HFFc6 (cell line): ENCODE measurements at places on chromosomes 16 and 17. TPM values are rescaled to one million over a fixed set of nuclear protein-coding genes. Genes with fewer than 3 reads are reported as not detected.

DNA sequence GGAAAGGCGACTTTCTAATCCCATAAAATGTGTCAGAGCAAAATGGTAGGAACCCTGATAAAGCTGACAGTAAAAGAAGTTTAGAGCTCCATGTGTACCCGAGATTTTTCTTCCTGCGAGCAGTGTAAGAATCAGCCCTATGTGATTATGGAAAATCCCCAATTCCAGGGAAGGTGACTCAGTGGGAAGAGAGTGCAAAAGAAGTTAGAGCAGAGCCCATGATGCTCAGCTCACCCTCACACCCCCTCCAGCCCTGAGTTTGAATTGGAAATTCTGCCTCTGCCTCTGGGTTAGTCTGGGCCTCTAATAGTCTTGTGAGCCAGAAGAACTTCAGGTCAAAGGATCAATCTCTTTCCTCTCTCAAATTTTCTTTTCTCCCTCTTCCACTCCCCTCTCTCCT is 12.5 kb downstream of the C17orf78 start:
- DNase-seq, result peak; percentile 16

The SPNS3 gene
- not detected in 3 replicates for total RNA-seq

GRCh38 chr16:87976665-87977064 is 25.4 kb downstream of the BANP start:
- DNase-seq, result no peak

The IST1 gene
- 120 to 139 TPM (median 130 TPM) in 3 replicates for total RNA-seq

GRCh38 chr16:73504591-73505575 is 457.0 kb upstream of the ZFHX3 start:
- no peak for DNase-seq

The ACLY gene
- 267 and 285 TPM in 2 replicates for total RNA-seq

The MMP2 gene
- 495 to 561 TPM (median 512 TPM) in 3 replicates for total RNA-seq

The PRKCB gene
- total RNA-seq, result not detected in 3 replicates

The MRPL27 gene
- 70.0 to 86.5 TPM (median 75.0 TPM) in 3 replicates for total RNA-seq

DNA sequence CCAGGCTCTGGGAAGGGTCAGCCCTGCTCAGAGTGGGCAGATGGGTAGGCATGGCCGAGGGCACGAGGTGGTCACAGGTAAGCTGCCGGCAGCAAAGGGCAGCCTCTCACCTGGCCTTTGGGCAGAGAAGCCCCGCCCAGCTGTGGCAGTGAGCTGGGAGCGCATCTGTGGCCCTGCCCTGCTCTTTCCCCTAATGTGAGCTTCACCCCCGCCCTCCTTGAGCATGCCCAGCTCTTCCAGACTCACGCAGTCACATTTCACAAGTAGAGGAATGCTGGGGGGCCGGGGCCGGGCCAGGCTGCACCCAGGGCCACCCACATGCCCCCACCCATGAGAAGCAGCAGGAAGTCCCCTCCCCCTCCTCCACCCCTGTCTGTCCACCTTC is 40.7 kb upstream of the SLC38A10 start:
- no peak for DNase-seq

- DNase-seq, result peak; percentile 38
Measured at GRCh38 chr16:66588981-66589713, 9.9 kb downstream of the CMTM2 start.

DNA sequence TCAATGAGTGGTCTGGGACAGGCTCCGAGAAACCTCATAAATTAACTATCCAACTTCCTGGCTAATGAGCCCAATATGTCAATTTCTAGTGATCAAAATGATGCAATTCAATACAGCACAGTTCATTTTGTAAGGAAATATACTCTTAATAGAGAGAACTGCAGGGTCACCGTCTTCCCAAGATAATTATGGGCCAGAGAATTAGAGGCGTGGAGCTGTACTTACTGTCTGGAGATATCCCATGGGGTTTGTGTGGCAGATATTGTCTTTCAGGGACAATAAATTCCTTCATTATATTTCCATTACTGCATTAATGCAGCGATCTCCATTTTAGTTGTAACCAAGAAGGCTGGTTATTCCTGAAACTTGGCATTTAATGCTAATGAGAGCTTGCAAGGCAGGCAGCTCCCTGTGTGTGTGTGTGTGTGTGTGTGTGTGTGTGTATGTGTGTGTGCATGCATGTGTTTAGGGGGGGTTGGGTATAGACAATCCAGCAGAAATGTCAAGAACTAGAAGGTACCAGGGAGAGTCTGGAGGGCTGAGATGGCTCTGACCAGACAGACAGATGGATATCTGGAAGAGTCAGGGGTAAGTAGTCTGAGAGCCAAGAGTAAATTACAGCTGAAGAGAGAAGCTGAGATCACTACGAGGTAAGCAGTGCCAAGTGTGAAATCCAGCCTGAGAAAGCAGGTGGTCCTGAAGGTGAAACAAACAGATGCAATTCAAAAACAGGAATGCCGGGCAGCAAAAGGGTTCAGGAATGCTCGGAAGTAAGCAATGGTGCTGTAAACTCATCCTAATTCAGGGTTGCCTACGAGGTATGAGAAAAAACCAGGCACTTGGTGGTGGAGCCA is 393.0 kb downstream of the CA10 start:
- DNase-seq, result no peak

DNA sequence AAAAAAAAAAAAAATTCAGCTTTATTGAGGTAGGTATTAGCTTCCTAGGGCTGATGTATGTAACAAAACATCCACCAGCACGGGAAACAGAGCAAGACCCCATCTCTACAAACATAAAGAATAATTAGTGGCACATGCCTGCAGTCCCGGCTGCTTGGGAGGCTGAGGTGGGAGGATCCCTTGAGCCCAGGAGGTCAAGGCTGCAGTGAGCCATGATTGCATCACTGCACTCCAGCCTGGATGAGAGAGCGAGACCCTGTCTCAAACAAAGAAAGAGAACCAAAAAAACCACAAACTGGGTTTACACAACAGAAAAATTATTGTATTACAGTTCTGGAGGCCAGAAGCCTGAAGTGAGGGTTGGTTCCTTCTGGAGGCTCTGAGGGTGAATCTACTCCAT is 4.0 kb upstream of the MMP25 start:
- DNase-seq, result no peak

GRCh38 chr17:42817866-42818265 is 6.2 kb downstream of the BECN1 start:
- peak; percentile 75 for DNase-seq

The XYLT1 gene
- 25.9 to 41.7 TPM (median 27.1 TPM) in 3 replicates for total RNA-seq

DNA sequence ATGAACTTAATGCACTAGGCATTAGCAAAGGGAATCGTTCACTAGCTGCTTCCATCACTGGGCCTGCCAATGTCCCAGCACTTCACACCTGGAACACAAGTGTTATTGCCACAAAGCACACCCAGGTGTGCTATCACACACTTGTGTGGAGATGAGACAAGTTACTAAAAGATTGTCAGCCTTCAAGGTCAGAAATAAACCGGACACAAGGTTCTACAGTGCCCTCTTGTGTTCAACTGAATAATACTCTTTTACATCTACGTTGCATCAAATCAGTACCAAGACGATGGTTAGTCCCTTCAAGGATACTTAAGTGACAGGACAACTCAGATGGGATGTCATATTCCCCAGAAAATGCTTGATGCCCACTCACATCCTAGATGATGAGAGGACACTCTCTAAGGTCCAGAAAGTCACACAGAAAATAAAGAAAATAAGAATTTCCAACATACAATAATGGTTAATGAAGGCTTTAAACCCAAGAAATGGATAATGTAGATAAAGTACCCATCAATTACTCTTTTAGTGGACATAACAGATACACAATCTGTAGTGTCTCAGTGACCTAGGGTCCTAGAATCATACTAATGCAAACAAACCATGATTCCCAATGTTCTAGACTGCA is 16.4 kb upstream of the GLG1 start:
- peak; percentile 39 for DNase-seq

- no peak for DNase-seq
Measured at GRCh38 chr17:74729368-74729767, 7.7 kb upstream of the RAB37 start.

DNA sequence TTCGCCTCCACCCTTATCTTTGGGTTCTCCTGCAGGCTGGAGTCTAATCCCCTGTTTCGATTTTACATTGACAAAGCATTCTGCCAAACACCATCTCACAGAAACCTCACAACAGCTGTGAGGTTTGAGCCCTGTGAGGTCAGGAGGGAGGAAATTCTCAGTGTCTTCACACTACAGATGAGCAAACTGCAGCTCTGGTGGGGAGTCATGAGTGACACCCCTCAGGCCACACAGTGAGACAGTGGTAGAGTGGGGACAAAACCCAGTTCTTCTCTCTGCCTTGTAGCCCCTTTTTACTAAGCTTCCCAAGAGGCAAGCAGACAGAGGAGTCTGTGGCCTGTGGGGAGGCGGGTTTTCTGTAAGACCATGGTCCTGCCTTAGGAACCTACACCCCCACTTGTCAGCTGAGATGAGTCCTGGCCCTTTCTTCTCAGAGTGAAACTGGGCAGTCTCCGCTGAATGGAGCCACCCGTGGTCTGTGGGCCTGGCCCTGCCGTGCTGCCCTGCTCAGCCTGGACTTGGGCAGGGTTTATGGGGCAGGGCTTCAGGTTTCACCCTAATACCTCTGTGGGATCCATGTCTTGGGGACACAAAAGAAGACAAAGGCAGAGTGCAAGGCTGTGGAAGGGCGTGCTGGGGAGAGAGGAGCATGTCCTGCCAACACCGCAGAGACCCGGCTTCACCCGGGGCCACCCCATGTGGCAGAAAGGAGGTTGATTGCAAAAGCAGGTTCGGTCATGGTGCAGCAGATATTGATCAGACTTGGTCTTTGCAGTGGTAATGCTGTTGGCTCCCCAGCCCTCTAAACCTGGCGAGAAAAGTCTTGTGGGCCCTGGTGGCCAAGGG is 59.0 kb downstream of the ABR start:
- DNase-seq, result no peak

GRCh38 chr16:85004587-85005205 is 6.6 kb downstream of the ZDHHC7 start:
- peak; percentile 85 for DNase-seq

The HES7 gene
- total RNA-seq, result 0.24 to 0.99 TPM (median 0.50 TPM) in 3 replicates

The CACNA1H gene
- total RNA-seq, result 0.05 to 0.08 TPM in 2 of 3 replicates, not detected in the other

DNA sequence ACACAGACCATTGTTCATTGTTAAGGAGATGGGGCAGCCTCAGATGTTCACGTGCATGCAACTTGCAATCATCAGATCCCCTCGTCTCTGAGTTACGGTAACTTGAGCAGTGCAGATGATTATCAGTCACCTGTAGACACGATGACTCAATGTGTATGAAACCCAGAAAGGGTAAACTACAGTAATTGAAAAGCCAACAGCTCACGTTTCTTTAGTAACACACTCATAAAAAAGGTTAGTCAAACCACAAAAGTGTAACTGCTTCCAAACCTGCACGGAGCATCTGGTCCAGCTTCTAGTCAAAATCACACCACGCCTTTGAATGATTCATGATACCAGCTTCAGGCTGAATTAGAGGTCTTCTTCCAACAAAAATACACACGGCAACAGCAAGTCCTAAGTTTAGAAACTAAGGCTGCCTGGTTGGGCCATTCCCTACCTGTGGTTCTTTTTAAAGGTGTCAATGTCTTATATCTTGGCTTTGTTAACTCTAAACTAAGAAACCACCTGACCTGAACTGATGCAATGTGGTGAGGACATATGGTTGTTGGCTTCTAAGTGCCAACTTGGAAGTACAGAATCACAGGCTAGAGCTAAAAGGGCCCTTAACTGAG is 32.3 kb downstream of the GRB7 start:
- peak; percentile 69 for DNase-seq

DNA sequence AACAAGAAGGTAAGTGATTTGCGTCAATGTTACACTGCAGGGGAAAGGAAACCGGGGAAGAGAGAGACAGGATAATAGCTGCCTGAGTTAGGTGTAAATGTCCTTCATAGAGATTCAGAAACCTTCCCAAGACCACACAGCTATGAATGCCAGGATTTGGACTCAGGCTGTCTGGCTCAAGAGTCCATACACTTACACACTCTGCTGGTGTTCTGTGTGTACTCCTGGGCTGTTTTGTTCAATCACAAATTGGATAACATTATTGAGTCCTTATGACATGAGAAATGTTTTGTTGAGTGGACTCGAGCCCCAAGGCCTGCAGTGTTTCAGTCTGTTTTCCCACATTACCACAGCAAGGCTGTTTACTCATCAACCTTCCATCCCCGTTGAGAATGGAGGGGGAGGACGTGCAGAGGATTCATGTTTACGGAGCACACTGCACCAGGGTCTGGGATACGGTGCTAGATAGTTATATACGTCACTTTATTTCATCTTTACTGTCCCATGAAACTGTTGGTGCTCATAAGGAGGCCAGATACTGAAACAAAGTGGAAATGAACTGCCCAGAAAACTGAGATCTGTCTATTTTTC is 450.8 kb downstream of the HAPSTR1 start:
- no peak for DNase-seq

DNA sequence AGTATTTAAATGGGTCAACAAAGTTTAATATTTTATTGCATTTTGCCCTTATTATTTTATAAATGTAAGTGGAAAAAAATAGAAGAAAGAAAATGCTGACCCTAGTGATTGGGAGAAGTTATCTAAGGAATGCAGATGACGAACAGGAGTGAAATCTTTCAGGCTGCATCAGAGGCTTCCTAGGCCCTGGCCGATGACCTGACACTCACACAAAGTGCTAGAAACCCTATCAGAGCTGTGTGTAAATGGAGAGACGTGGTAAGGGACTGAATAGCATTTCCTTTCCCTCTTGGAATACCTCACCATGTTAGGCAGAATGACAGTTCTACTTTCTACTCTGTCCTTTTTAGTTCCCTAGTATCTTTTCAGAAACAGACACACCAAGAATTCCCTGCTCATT is 44.9 kb upstream of the CNEP1R1 start:
- no peak for DNase-seq

The NPIPA3 gene
- 1.4 TPM in 1 of 3 replicates, not detected in the others for total RNA-seq

- no peak for DNase-seq
Measured at GRCh38 chr17:45895969-45896785, 1.8 kb downstream of the MAPT start.

The DCTPP1 gene
- total RNA-seq, result 25.4 to 30.2 TPM (median 27.0 TPM) in 3 replicates

DNA sequence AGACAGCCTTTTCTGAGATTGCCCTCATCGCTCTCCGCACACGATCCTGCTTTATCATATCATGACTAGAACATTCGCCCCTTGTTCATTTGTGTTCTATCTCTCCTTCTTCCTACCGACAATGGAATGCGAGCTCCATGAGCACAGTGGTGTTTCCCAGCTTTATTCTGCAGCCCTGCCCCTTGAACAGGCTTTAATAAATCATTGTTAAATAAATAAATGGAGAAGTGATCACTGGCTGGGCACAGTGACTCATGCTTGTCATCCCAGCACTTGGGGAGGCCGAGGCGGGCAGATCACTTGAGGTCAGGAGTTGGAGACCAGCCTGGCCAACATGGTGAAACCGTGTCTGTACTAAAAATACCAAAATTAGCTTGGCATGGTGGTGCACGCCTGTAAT is 1063.3 kb upstream of the EEF2KMT start:
- no peak for DNase-seq
